DND-41 (cell line): ENCODE measurements at places on chromosomes 3 and 15.
A peak's percentile ranks its signal among the peaks of the same experiment; 100 is the strongest.

DNA sequence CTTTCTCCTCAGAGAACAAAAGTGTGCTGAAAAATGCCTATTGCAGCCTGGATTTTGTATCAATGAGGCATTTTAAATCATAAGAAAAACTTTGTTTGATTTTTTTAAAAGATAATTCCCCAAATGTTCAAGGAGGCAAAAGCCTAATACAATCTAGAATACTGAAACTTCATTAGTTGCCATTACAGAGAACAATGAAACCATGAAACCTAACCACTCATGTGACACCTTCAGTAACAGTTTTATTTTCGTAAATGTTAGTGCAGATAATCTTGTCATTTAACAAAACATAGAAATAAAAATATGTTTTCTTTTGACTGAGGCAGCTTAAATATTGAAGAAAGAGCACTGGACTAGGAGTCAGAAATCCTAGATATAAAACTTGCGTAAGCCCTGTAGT, 655.9 kb downstream of the RBMS3 start:
- H3K4me1 ChIP-seq = no peaks in the 10 kb centered on the region
- DNase-seq = no peak
- H3K27ac ChIP-seq = no peak overlapping the region
- no peaks in the 10 kb centered on the region for H3K36me3 ChIP-seq
- no peaks in the 10 kb centered on the region for H3K27me3 ChIP-seq
- H3K4me3 ChIP-seq = no peak overlapping the region

- H3K27ac ChIP-seq = no peak overlapping the region
- H3K27me3 ChIP-seq = no peaks in the 10 kb centered on the region
- no peak overlapping the region for H3K4me3 ChIP-seq
- no peak for DNase-seq
- peaks cover 16% of the 10 kb centered on the region for H3K4me1 ChIP-seq
- no peaks in the 10 kb centered on the region for H3K36me3 ChIP-seq
Observed at GRCh38 chr15:98596885-98597392, 51.4 kb upstream of the IGF1R start.

DNA sequence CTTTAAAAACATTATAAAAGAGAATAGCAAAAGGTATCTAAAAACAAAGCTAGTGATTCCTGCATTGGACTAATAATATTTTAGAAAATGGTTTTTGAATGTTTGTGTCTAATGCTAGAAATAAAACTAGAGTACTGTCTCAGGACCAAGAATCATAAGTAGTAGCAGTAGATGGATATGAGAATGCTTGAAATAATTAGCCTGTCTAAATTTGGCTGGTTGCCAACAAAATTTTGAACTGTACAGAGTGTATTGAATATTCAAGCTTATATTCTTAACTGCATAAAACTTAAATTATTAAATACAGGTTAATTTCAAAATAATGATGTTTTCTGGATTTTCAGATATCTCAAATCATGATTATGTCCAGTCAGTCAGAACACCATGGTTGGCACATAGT, 14.0 kb downstream of the ABHD5 start:
- H3K27ac ChIP-seq = no peak overlapping the region
- DNase-seq = no peak
- no peak overlapping the region for H3K4me3 ChIP-seq
- H3K36me3 ChIP-seq = peaks cover 24% of the 10 kb centered on the region
- H3K4me1 ChIP-seq = no peaks in the 10 kb centered on the region

DNA sequence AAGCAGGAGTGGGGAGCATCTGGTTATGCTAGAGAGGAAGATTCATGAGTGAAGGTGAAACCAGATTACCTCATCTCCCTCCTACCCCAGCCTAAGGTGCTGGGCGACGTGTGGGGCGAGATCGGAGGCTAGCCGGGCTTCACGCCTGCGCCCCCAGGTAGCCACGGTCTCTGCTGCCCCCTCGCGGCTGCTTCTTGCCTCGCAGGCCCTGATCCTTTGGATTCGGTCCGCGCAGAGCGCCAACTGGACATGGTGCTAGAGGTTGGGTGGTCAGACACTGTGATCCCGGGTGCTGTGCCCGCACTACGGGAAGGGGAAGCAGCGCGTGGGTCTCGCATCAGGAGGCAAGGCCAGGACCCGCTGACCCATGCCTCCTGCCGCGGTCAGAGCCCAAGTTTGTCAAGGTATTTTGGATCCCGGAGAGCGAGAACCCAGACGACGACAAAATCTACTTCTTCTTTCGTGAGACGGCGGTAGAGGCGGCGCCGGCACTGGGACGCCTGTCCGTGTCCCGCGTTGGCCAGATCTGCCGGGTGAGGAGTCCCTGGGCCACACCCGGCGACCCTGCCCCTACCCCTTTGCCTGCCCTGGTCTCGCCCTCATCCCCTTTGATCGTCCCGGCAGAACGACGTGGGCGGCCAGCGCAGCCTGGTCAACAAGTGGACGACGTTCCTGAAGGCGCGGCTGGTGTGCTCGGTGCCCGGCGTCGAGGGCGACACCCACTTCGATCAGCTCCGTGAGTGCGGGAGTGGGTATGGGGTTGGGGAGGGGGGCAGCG, 4.2 kb downstream of the SEMA3B start:
- DNase-seq = peak; percentile 74
- H3K27ac ChIP-seq = no peak overlapping the region
- H3K27me3 ChIP-seq = peaks cover 24% of the 10 kb centered on the region
- H3K36me3 ChIP-seq = no peaks in the 10 kb centered on the region
- H3K4me3 ChIP-seq = no peak overlapping the region; the same call in 1 of the 2 replicates

DNA sequence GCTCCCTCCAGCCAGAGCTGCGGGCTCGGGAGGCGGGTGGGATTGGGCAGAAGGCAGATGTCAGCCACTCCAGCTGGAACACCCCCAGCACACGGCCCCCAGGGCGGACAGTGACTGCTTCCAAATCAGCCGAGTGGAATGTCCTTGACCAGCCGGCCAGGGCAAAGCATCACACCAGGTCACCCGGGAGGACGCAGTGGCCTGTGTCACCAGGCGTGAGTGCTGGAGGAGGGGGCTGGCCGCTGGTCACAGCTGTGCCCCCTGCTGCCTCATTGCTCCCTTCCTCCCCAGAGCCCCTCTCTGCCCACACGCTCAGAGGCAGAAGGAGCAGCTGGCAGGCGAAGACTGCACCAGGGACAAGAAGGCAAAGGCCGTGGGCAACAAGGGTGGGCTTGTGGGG, 33.5 kb downstream of the NTRK3 start:
- DNase-seq = no peak
- no peak overlapping the region for H3K27ac ChIP-seq
- H3K4me1 ChIP-seq = no peaks in the 10 kb centered on the region
- no peaks in the 10 kb centered on the region for H3K27me3 ChIP-seq
- H3K36me3 ChIP-seq = no peaks in the 10 kb centered on the region

DNA sequence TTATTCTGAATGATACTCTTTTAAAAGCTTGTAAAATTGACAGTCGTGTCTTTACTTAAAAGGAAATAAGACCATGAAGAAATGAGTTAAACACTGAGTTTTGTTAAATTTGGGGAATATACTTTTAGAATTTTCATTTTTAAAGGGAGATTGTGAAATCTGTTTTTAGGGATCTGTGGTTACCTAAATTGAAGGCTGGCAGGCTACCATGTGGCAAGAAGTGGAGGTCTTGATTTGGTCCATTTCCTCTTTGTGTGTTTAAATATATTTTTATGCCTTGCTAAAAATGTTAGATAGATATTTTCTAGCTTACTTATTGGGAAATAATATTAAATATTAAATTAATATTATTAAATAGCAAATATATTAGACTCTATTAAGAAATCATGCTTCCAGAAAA, 36.6 kb upstream of the SLC22A13 start:
- H3K4me3 ChIP-seq = no peak overlapping the region
- H3K27me3 ChIP-seq = no peaks in the 10 kb centered on the region
- DNase-seq = no peak
- H3K4me1 ChIP-seq = no peaks in the 10 kb centered on the region
- H3K27ac ChIP-seq = no peak overlapping the region

- no peak overlapping the region for H3K4me3 ChIP-seq
- no peaks in the 10 kb centered on the region for H3K4me1 ChIP-seq
- no peaks in the 10 kb centered on the region for H3K36me3 ChIP-seq
- no peak for DNase-seq
- no peak overlapping the region for H3K27ac ChIP-seq
Observed at GRCh38 chr3:127857333-127857732, 35.0 kb upstream of the MGLL start.

DNA sequence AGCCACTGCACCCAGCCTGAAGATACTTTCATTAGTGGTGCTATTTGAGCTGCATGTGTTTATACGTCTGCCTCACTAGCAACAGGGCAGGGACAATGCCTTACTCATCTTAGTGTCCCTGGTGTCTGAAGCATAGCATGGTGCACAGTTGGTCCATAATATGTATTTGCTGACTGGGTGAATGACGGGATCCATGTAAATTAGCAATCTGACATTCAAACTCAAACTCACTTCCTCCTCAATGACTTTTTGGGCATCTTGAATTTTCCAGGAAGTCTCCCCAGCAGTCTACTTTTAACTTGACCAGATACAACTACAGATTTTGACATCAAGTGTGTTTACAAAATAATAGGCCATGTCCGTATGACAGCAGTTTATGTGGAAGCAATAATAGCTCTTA, 3.0 kb upstream of the LDHAL6B start:
- H3K27me3 ChIP-seq = peaks cover 4% of the 10 kb centered on the region
- no peak for DNase-seq
- H3K27ac ChIP-seq = no peak overlapping the region
- no peak overlapping the region for H3K4me3 ChIP-seq

GRCh38 chr3:48467110-48467454, 20.5 kb downstream of the ATRIP start:
- peak overlapping the region; percentile 89 for H3K27ac ChIP-seq
- H3K36me3 ChIP-seq = peaks cover 49% of the 10 kb centered on the region
- H3K4me3 ChIP-seq = peak overlapping the region; percentile 35; the same call in 1 of the 2 replicates

DNA sequence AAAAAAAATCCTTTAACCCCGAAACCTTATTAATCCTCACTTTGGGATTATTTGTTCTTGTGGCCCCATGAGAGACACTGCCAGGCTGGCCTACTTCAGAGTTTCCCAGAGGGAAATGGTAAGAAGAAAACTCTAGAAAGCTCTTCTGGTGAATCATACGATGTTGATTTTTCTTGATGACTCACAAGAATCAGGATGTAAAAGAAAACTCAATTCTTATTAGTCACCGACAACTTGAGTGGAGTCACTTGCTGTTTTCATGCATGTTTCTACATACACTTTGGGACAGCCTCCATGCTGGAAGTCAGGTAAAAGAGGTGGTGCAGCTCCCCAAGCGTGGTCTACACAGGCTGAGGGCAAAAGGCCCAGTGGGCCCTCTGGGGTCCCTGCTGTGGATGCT, 42.8 kb downstream of the MYO5C start:
- H3K4me3 ChIP-seq = no peak overlapping the region
- no peaks in the 10 kb centered on the region for H3K27me3 ChIP-seq
- peaks cover 9% of the 10 kb centered on the region for H3K4me1 ChIP-seq
- no peak for DNase-seq
- H3K27ac ChIP-seq = no peak overlapping the region
- no peaks in the 10 kb centered on the region for H3K36me3 ChIP-seq

GRCh38 chr15:92333709-92334108, 60.0 kb upstream of the ST8SIA2 start:
- peaks cover 3% of the 10 kb centered on the region for H3K27me3 ChIP-seq
- DNase-seq = no peak
- no peaks in the 10 kb centered on the region for H3K4me1 ChIP-seq
- H3K4me3 ChIP-seq = no peak overlapping the region
- H3K27ac ChIP-seq = no peak overlapping the region
- H3K36me3 ChIP-seq = no peaks in the 10 kb centered on the region

DNA sequence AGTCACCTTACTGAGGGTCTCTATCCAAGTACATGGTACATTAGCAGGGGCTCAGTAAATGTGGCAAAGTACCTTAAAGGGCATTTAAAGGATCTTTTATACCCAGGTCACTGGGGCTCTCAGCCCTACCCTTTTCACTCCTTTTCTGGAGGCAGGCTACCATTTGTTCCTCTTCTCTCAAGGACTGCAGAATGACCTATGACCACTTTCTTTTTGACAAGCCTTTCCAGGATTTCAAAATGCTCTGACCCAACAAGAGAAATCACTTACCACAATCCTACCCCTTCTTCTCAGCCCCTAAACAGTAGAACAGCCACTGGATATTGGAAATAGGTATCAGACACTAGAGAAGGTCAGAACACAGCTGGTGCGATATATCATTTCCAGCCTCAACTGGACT, 221.8 kb upstream of the TPRG1 start:
- no peak overlapping the region for H3K27ac ChIP-seq
- H3K4me3 ChIP-seq = no peak overlapping the region
- DNase-seq = no peak
- H3K27me3 ChIP-seq = no peaks in the 10 kb centered on the region

GRCh38 chr15:29969562-29970401, 113.0 kb upstream of the GOLGA8J start:
- H3K27me3 ChIP-seq = no peaks in the 10 kb centered on the region
- no peak overlapping the region for H3K4me3 ChIP-seq
- no peak for DNase-seq
- no peaks in the 10 kb centered on the region for H3K36me3 ChIP-seq
- no peaks in the 10 kb centered on the region for H3K4me1 ChIP-seq

- no peaks in the 10 kb centered on the region for H3K36me3 ChIP-seq
- H3K4me1 ChIP-seq = no peaks in the 10 kb centered on the region
- DNase-seq = no peak
- H3K27me3 ChIP-seq = no peaks in the 10 kb centered on the region
- H3K4me3 ChIP-seq = no peak overlapping the region
- no peak overlapping the region for H3K27ac ChIP-seq
Observed at GRCh38 chr3:195117978-195118581, 152.9 kb downstream of the XXYLT1 start.

- no peak overlapping the region for H3K4me3 ChIP-seq
- H3K36me3 ChIP-seq = no peaks in the 10 kb centered on the region
- peaks cover 8% of the 10 kb centered on the region for H3K27me3 ChIP-seq
- H3K27ac ChIP-seq = no peak overlapping the region
Observed at GRCh38 chr15:71337197-71337845, 222.1 kb downstream of the THSD4 start.

DNA sequence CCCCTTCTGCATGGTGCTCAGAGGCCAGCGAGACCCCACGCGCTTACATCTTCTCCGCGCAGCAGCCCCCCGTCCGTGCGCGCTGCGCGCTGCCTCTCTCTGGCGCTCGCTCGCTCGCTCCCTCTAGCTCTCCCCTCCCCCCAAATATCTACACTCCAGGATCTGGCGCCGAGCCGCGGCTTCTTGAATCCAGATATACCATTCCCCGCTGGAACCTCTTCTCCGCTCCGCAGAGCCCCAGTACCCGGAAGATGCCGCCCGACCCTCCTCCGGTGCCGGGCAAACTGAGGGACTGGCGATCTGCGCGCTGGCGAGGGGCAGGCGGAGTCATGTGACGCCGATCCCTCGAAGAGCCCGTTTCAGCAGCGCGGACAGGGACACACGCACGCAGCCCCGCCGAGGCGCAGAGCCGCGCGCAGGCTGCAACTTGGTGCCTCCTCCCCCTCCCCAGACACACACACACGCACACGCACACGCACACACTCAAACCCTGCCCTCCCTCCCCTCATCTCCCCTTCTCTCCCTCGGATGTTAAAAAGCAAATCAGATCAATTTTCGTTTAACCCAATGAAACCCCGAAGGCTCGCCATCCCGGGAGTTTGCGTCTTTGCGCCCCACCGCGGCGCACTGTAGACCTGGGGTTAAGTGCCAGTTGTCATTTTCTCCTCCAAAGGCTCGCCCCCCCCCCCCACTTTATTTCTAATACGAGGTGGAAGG, at the start of gene RASGRF1:
Gene RASGRF1, minus strand, starts transcription at position 294 of the 717 bp plus-strand sequence. Its CDS starts 282 bp downstream, at position 12.
- H3K4me3 ChIP-seq = no peak within 1 kb of the TSS
- DNase-seq = no peak
- peaks cover 13% of the 10 kb centered on the region for H3K27me3 ChIP-seq
- no peak within 1 kb of the TSS for H3K27ac ChIP-seq
- H3K36me3 ChIP-seq = no peaks in the 10 kb centered on the region
- no peaks in the 10 kb centered on the region for H3K4me1 ChIP-seq

GRCh38 chr3:52498137-52499054, 3.3 kb downstream of the STAB1 start:
- H3K36me3 ChIP-seq = peaks cover 2% of the 10 kb centered on the region; the same call in 1 of the 2 replicates
- H3K4me3 ChIP-seq = no peak overlapping the region
- H3K27me3 ChIP-seq = no peaks in the 10 kb centered on the region
- DNase-seq = no peak
- H3K4me1 ChIP-seq = no peaks in the 10 kb centered on the region
